ENCODE measurements at places on chromosomes 16 and 17. TPM values are rescaled to one million over a fixed set of nuclear protein-coding genes. Genes with fewer than 3 reads are reported as not detected.

Gene TPSD1
- total RNA-seq, result not detected

Gene BRIP1
- 8.8 TPM for total RNA-seq

Gene C16orf46
- total RNA-seq, result not detected

Gene HBM
- total RNA-seq, result not detected

Gene TMEM238L
- total RNA-seq, result not detected

Gene KRTAP9-2
- not detected for total RNA-seq

Gene LPO
- not detected for total RNA-seq

Gene OR4D1
- total RNA-seq, result not detected

Gene ZNF385C
- not detected for total RNA-seq

Gene SAP30BP
- 65.4 TPM for total RNA-seq

Gene OR3A3
- total RNA-seq, result not detected

Gene NAGS
- 2.6 TPM for total RNA-seq

Gene POLR3E
- 93.6 TPM for total RNA-seq

Gene ACSM2A
- total RNA-seq, result not detected

Gene SNX20
- not detected for total RNA-seq

Gene TBC1D3H
- total RNA-seq, result not detected

Gene CALB2
- total RNA-seq, result 6.9 TPM

Gene VAMP2
- total RNA-seq, result 2.7 TPM

Gene ZNF423
- total RNA-seq, result not detected

Gene GPS1
- 272 TPM for total RNA-seq

Gene CYLD
- total RNA-seq, result 12.7 TPM

Gene TAT
- not detected for total RNA-seq

Gene MATCAP1
- 7.0 TPM for total RNA-seq

Gene RNFT1
- total RNA-seq, result 5.1 TPM

Gene SRL
- total RNA-seq, result not detected

Gene ACTG1
- 7,335 TPM for total RNA-seq

Gene B9D1
- total RNA-seq, result 33.8 TPM

Gene ITGAD
- total RNA-seq, result not detected

Gene KCTD19
- total RNA-seq, result not detected

Gene TMIGD1
- not detected for total RNA-seq

Gene KCNJ18
- not detected for total RNA-seq

Gene EMP2
- total RNA-seq, result 11.2 TPM

Gene ALDH3A2
- 34.3 TPM for total RNA-seq

Gene CISD3
- total RNA-seq, result 14.3 TPM

Gene KCNH6
- total RNA-seq, result not detected

Gene ZNF205
- total RNA-seq, result 15.3 TPM

Gene IRF8
- total RNA-seq, result not detected

Gene DPEP2
- not detected for total RNA-seq

Gene CDC6
- 57.6 TPM for total RNA-seq

Gene MYLK3
- 0.17 TPM for total RNA-seq

Gene PDIA2
- not detected for total RNA-seq

Gene MEIOC
- 0.02 TPM for total RNA-seq

Gene COQ9
- 82.4 TPM for total RNA-seq

Gene TMEM220
- not detected for total RNA-seq

Gene KCTD13
- 4.3 TPM for total RNA-seq

Gene SPATA32
- not detected for total RNA-seq

Gene OTOP2
- not detected for total RNA-seq

Gene NOL3
- 22.8 TPM for total RNA-seq
